ENCODE measurements at places on chromosomes 11 and 22.
A peak's percentile ranks its signal among the peaks of the same experiment; 100 is the strongest.

DNA sequence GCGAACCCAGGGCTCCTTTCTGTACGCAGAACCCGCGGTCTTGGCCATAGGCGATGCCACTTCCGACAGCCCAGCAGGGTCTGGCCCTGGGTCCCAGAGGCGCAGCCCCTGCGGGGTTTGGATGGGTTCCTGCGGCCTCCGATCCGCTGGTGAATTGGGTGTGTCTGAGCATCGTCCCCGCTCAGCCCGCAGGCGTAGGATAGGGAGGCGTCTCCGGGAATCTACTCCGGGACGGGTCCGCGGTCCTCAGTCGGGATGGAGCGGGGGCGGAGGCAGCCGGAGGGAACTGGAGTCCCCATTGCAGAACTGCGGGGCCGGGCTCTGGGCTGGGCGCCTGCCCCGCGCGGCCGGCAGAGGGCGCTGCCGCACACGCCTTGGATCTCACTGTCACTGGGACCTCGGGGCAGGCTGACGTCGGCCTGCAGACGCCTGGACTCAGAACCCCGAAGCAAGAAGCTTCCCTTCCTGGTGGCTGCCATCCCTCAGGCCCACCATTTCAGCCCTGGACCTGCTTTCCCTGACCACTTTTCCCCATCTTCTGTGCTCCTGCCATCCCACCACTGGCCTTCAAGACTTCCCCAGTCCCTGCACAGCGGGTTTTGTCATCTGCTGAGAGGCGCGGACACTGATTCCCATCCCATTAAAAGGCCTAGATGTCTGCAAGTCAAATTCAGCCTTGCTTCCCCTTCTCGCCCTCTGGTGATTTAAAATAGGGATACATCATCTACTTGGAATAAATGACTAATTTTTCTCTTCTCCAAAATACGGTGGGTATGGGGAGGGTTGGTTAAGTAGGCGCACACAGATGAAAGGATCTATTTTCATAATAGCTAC, 38.3 kb upstream of the CREB3L1 start:
- peak; percentile 64 for DNase-seq

GRCh38 chr11:10236840-10237239, 57.2 kb downstream of the SBF2 start:
- no peak for DNase-seq

DNA sequence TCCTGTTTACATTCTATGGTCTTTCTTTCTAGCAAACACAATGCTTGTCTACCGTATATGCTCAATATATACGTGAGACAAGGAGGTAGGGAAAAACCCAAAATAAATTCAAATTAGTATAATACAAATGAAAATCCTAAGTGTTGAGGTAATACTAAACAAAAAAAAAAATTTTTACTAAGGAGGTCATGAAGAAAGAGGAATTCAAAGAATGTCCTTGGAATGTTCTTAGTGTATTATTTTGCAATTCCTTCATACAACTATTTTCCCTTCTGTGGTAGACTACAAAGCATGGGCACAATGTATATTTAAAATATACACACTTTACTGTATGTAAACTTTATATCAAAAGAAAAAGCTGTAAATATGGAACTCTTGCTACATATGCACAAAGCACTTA, 36.4 kb downstream of the PIK3C2A start:
- DNase-seq, result no peak

GRCh38 chr11:105149477-105149876, 9.9 kb upstream of the CARD18 start:
- no peak for DNase-seq

DNA sequence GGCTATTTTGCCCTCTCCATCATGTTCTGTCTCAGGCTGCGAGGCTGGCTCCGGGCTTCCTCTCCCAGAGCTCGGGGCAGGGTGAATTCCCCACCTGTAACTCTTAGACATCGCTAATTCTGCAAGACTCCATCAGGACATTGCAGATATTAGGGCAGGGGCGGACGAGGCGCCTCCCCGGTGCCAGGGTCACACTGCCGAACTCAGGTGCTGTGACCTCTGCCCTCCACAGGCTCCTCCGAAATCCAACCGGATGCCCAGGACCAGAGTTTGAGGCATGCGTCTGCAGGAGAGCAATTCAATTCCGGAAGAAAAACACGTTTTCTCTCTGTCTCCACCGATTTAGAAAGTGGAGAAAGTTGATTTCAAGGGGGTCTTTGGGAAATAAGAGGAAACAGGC, 542.7 kb downstream of the BRD1 start:
- no peak for DNase-seq

DNA sequence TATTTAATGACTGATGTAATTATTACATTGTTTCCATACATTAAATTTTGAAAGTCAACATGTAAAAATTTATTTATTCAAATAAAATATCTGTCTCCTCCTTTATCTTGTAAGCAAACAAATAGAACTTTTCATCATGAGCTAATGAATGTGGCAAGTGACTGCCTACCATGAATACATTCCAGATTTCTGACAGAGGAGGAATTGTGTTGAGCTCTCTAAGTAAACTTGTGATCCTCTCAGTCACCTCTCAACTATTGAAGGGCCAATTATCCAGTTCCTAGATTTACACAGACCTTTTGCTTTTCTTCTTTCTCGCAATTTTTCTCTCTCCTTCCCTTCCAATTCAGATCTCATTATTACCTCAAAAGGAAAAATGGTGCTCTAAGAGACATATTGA, 21.5 kb downstream of the PRRG4 start:
- no peak for DNase-seq

DNA sequence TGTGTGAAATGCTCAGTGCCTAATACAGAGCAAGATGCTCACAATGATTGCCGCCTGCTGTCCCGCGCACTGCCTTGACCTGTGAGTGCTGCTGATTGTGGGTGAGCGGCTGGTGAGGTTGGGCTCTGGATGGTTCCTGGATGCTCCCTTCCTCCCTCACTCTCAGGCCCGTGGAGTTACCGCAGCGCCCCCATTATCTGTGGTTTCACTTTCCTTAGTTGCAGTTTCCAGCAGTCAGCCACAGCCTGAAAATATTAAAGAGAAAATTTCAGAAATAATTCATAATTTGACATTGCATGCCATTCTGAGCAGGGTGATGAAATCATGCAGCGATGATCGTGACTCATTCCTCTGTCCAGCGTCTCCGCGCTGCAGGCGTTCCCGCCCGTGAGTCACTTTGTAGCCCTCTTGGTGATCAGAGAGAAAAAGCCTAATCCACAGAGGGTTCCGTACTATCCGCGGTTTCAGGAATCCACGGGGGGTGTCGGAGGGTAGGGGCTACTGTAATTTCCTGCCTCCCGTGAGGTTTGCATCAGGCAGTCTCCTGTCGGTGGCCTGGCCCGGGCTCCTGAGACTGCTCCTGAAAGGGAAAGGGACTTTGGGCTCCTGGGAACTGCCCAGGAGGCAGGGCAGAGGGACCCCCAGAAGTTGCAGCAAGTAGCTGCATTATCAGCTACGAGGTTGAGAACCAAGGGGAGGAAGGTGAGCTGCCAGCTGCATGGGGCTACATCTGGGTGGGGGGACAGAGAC, 10.6 kb downstream of the RPL3 start:
- no peak for DNase-seq

GRCh38 chr22:35781898-35782297, 64.2 kb downstream of the APOL5 start:
- no peak for DNase-seq

- DNase-seq, result no peak
These were observed 1.2 kb downstream of the NOX4 start for GRCh38 chr11:89489930-89490329.

DNA sequence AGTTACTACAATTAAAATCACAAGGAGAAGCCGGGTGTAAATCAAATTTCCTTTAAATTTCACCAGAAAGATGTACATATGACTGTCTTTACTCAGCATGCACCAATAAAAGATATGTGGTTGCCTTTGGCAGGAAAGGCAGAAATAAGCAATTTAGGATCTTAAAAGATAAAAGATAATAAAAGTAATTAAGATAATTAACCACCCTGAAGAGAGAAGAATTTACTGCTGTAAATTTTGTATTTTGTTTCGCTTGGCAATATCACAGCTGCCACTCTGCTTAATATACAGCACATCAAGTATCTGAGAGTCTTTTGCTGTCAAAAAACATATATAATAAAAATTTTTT, 411.9 kb downstream of the MN1 start:
- no peak for DNase-seq

GRCh38 chr11:126996036-126996804, 4.3 kb downstream of the KIRREL3 start:
- no peak for DNase-seq

DNA sequence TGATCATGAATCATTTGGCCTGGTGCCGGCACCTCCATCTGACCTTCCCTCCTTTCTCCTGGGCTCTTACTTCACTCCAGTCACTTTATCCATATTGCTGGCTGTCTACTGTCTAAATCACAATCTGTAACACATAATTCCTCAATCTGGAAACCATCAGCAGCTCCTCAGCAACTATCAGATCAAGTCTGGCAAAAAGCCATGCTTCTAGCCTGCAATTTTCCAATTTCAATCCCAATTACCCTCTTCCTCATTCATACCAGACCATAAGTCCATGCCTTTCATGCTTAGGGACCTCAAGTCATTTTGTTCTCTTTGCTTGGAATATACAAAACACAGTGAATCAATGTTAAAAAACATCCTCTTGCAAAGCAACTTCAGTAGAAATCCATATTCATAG, 882.8 kb upstream of the ANO3 start:
- DNase-seq, result no peak

DNA sequence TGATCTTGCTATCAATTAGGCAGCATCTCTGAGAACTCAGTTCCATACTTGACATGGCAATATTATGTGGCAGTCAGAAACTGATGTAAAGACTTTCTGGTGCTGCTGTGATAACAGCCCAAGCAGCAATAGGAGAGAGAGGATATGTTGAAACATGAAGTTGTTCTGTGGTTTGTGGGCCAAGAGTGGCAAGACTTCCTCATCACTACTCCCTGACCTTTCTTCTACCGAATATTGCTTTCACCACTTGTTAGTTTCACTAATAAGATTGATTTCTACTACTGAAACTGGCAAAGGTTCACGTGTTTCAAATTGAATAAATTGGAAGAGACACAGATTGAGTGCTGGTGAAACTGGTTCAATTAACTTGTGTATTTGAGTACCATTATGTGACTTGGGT, 852.6 kb upstream of the RAG2 start:
- no peak for DNase-seq

DNA sequence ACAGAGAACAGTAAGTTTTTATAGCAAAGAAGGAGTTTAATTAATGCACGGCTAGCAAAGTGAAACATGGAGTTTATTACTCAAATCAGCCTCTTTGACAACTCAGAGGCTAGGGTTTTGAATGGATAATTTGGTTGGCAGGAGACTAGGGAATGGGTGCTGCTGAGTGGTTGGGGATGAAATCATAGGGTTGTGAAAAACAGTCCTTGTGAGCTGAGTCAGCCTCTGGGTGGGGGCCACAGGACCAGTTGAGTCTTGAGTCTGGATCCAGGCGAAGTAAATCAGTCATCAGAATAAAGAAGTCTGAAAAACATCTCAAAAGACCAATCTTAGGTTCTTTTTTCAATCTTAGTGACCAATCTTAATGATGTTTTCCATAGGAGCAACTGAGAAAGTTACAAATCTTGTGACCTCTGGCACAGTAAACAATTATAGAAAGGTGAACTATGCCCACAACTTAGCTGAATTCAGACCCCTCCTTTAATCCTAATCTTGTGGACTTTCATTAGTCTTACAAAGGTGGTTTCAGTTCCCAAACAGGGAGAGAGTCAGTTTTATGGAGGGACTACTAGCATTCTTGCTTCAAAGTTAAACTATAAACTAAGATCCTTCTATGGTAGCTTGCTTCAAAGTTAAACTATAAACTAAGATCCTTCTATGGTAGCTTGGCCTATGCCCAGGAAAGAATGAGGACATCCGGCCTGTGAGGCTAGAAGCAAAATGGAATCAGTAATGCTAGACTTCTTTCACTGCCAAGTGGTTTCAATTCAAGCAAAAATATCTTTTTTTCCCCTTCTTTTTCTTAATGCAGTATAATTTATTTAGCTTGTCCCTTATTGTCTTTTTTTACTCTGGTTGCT, 84.5 kb downstream of the AASDHPPT start:
- no peak for DNase-seq

All from stimulated activated CD8-positive, alpha-beta memory T cell treated with anti-CD3 and anti-CD28 coated beads, Interleukin-4, amount 100 ng/mL, for 24 hours (primary cell).